Stimulated activated CD4-positive, alpha-beta T cell treated with anti-CD3 and anti-CD28 coated beads, Interleukin-2, amount 100 ng/mL, for 48 hours (primary cell): ENCODE measurements at places on chromosomes 6 and 20.

- DNase-seq: no peak
Measured at GRCh38 chr20:63322933-63323273, 29.9 kb downstream of the COL20A1 start.

DNA sequence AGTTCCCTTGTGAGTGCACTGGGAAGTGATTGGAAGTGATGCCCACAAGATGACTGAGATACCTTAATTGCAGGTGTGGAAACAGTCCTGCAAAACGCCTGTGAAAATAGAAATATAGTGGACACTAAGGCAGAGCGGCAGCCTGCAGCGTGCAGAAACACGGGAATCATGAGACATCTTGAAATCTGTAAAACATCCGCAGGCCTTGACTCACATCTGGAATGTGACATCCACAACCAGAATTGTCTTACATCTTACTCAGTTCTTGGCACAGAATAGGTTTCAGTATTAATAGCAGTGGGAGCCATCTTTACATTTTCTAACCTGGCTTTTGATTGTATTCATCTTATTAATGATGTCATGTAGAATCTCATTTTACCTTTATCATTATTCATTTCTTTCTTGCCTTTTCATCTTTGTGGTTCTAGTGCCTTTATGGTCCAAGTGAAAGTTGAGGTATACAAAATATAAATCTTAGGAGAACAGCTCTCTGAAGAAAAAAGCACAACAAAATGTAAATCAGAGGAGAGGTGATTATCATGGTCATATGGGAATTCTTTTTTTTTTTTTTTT, 44.6 kb downstream of the CDYL start:
- no peak for DNase-seq

- no peak for DNase-seq
Measured at GRCh38 chr6:132382630-132383175, 18.6 kb downstream of the MOXD1 start.

DNA sequence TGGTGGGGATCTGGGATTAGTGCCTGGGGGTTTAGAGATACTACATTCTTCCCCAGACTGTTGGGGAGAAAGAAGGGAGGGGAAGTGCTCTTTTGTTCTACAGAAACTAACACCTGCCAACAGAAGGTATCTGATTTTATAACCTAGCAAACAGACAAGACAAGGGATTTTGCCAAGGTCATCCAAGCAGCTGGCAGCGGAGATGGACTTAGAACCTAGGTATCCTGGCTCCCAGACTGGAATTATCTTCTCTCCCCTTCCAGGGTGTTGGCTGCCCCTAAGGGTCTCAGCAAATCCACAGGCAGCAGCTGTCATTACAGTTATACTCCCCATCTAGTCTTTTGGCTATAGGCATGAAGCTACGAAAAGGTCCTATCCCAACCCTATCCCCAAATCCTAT, 8.4 kb downstream of the SDC4 start:
- DNase-seq: no peak

DNA sequence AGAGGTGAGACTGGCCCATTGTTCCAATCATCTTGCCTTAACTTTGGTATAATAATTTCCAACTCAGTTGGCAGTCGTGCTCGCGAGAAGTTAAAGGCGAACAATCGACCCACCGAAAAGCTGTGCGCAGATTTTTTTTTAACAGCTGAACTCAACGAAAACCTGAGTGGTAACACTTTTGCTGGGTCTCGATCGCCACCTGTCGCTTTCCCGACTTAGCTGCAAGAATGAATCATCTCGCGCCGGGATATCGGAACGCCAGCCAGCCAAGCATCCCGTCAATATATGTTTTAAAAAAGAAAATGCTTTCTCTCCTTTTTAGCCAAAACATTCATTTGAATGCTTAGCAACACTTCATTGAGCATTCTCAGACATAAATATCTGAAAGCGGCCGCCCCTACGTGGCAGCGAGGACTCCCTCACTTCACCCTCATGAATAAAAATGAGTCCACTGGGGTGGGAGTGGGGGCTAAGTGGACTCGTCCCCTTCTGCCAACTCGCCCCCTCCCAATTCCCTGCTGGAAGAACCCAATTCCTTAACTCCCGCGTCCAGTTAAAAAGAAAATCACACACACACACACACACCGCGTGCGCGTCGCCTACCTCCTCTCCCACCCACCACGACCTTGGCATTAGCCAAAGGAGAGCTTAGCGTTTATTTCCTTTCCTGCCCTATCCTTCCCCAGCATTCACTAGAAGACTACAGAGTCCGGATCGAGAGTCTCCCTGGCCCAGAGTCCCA, 1.5 kb downstream of the COL12A1 start:
- DNase-seq: no peak

GRCh38 chr6:17650656-17651309, 50.7 kb downstream of the FAM8A1 start:
- DNase-seq: no peak

GRCh38 chr20:32902456-32903420, 44.0 kb downstream of the EFCAB8 start:
- DNase-seq: peak; percentile 59

GRCh38 chr20:6579417-6579816, 188.1 kb upstream of the BMP2 start:
- no peak for DNase-seq

DNA sequence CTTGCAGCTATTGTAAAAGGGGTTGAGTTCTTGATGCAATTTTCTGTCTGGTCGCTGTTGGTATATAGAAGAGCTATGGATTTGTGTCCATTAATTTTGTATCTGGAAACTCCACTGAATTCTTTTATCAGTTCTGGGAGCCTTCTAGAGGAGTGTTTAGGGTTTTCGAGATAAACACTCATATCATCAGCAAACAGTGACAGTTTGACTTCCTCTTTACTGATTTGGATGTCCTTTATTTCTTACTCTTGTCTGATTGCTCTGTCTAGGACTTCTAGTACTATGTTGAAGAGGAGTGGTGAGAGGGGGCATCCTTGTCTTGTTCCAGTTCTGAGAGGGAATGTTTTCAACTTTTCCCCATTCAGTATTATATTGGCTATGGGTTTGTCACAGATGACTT, 120.8 kb upstream of the SSTR4 start:
- DNase-seq: no peak

DNA sequence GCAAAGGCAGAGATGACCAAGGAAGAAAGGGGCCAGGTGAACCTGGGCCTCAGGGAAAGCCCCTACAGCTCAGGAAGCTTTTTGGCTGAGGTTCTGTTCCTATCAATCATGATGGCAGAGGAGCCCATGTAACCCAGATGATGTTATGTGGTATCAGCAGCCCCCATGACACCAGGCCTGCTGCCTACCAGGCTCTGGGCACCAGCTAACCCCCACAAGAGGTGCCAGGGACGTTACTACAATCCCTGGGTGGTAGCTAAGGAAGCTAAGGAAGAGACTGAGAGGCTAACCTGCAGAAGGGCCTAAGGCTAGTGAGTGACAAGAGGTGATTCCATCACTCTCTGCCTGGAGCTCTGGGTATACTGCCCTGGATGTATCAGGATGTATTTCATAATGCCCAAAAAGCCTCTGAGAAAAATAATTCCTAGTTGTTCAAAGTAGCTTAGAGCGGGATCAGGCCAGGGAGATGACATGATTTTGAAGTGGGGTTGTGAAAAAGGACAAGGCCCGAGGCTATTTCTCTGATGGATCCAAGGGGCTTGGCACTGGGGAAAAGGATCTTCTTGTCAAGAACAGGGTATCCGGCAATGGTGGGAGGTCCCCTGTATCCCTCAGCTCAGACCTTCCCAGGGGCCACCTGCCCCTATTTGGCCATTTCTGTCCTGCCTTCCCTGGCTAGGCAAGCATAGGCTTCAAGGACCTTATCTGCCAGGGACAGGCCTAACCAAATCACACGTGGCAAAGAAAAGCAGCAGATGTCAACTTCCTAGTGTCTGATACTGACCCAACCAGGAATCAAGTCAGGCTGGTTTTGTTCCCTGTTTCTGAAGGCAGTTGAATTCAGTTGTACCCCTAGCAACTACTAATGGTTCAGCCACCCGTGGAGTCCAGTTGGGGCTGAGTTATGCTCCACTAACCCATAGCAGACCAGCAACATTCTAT, 41.3 kb downstream of the PANK2 start:
- no peak for DNase-seq
